AG09319 (cell line): ENCODE measurements at places on chromosomes 6 and 20.

GRCh38 chr20:58485393-58485792, 29.8 kb downstream of the APCDD1L start:
- DNase-seq = no peak

DNA sequence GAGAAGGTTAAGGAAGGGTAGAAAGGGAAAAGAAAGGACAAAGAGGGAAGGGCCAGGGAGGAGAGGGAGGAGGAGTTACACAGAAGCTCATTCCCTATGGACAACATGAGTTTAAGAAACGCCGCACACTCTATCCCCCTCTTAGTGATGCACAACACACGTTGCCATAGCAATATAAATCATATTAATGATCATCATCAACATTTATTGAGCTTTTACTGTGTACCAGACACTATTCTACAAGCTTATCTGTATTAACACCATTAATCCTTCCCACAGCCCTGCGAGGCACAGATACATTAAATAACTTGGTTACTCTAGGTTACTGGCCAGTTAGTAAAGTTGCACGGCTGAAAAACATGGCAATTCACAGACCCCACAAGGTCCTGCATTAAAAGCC, 234.8 kb downstream of the PTPRT start:
- no peak for DNase-seq

- no peak for DNase-seq
Measured at GRCh38 chr6:41492261-41492891, 53.8 kb upstream of the FOXP4 start.

DNA sequence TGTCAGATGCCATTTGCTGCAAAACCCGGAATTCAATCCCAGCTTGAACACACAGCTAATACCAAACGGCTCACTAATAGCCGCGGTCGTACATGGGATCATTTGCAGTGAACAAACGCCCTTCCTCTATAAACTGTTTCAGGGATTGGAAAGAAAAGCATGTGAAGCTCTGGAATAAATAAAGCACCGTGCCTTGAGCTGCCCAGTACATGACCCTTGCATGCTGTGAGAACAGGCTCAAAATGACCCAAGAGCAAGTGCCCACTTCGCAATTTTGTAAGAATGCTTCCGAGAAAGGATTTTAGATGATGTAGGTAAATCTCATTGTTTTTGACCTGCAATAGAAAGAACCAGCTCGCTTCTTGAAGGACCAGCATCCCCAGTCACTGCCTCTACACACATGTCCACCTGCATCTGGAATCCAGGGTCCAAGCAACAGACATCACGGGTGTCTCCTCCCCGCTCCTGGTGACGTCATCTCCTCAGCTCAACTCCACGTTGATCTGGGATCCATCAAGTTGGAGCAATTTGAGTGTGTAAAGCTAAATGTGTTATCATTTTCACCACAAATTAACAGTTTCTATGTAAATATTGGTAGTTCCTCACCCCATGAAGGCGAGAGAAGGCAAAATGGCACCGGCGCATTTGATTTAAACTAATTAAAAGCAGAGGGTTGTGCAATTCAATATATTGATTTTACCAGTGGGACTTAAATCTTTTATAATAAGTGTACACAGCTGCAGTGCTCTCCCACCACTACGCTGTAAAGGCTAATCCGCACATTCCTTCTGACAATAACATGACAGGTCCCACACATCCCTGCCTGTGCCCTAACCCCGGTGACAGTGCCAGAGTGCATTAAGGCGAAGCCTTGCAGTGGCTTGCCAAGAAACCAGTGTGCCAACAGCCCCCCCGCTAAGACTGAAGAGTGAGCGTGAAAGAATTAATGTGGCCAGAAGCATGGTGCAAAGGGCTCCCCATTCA, 6.2 kb downstream of the BMP7 start:
- no peak for DNase-seq

GRCh38 chr20:19976595-19977372, 40.4 kb upstream of the NAA20 start:
- peak; percentile 74 for DNase-seq

DNA sequence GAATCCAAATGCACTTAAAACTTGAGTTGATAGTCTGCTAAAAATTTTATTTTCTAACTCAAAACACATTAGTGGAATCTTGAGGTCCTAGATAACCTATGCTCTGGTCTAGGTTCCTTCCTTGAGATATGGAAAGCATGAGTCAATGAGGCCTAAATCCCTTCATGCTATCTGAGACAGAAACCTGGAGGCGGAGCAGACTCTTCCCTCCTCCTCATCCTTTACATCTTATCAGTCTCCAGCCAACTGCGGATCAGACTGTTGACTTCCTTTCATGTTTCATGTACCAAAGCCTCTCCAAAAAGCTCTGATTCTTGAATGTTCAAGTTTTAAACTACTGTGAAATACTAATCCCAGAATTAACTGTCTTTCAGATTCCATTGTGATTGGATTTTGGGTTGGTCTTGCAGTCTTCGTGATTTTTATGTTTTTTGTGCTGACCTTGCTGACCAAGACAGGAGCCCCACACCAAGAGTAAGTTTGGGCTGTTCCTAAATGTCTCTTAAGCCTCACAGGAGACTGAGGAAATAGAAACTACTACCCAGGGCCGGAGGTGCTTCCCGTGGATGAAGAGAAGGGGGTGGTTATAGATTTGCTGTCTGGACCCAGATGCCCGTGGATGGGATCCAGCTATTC, 29.1 kb downstream of the MRAP2 start:
- no peak for DNase-seq

DNA sequence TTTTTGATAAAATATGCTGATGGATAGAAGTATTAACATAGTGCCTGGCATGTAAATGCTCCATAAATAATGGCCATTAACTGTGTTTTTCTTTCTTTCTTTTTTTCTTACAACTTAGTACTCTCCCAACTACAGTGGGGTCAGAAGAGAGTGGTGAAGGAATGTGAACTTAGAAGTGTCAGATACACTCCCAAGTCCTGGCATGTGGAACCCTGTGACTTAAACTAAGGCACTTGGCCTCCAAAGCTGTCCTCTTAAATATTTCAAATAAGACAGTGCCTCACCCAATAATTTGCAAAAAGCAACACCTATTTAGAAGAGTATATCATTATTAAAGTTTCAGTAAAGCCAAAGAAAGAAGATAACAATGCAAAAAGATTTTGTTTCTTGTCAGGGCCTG, 129.1 kb upstream of the NUP153 start:
- no peak for DNase-seq

GRCh38 chr6:149614337-149614736, 34.2 kb downstream of the KATNA1 start:
- DNase-seq = no peak

DNA sequence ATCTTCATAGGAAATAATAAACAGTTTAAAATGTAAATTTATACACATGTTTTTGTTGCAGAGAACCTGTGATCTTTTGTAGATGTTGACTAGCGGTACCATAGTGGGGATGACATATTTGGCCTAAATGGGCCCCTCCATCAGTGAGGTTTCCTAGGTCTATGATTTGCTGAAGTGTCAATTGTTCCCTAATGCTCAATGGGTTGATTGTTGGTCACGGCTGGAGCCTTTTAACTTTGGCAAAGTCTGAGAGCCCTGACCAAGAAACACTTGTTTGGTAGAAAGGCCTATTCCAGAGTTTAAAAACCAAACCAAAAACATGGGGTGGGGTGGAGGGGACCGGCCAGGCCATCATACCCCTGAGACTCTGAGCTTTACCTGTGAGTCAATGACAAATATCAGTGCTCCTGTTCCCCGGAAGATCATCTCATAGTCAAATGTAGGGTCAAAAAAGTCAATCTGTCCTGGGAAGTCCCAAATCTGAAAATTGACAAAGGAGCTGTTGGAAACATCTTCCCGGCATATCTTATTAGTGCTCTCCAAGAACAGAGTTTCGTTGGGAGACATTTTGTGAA, 25.1 kb downstream of the RRAGD start:
- no peak for DNase-seq

- DNase-seq = no peak
Measured at GRCh38 chr20:52129611-52130010, 62.0 kb downstream of the ZFP64 start.

DNA sequence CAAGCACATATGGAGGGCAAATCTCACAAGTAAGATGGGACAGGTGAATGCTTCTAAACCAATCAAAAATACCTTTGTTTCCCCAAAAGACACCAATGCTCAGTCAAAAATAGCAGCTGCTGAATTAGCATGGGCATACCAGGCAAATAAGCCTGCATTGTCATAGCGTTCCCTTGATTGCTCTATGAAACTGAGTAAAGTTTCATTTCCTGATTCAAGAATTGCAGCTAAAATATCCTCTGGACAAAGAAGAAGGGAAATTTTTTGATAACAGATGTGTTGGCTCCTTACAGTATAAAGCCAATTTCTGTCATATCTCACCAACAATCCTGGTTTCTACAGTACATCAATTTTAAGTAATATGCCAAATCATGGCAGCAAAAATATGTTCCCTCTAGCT, 3.3 kb upstream of the TMEM14A start:
- no peak for DNase-seq
